EL (cell line): ENCODE measurements at places on chromosomes 4 and X.

DNA sequence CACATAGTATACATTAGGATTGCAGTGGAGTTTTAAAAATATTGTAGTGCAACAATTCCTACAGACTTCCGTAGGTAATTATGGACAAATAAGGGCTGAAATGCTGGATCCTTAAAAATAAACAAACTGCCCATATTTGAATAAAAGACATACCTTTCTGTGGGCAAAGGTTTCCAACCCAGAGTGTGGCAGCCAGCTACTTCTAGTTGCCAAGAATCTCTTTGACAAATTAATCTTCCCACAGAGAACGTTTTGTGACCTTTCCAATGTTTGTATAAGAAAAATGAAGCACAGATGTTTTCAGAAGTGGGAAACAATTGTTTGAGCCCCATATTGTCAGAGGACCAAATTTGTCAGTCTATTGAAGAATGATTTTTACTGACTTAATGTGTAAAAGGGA lies 21.1 kb downstream of the GRPR start:
- no peak for DNase-seq

GRCh38 chr4:128574706-128575105 lies 234.8 kb upstream of the JADE1 start:
- DNase-seq = peak; percentile 53

DNA sequence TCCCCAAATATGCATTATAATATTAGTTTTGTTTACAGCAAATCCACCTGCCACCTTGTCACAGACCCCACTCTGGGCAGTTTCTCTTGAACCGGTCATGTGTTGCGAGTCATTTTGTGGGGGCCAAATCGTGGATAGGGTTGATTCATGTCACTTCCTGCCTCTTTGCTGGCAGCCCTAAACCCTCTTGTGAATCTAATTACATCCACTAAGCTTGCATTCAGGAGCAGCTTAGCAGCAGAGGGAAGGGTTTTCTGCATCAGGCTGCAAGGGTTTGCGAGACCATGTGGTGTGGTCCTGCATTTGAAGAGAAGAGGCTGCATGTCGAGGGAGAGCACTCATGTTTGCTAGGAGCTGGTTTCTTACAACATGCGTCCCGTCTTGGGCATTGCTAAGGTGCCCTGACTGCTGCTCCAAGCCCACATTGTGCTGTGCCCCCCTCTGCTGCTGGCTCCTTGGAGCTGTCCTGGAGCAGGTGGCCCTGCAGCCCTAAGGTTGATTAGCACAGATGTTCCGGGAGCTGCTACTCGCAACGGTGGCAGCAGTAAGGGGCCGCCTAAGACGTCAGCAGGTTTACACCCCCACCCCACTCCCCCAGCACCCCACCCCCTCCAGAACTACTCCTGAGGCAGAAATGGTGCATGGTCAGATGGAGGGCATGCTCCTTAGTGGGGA lies 88.9 kb upstream of the CLDN34 start:
- DNase-seq = peak; percentile 13

DNA sequence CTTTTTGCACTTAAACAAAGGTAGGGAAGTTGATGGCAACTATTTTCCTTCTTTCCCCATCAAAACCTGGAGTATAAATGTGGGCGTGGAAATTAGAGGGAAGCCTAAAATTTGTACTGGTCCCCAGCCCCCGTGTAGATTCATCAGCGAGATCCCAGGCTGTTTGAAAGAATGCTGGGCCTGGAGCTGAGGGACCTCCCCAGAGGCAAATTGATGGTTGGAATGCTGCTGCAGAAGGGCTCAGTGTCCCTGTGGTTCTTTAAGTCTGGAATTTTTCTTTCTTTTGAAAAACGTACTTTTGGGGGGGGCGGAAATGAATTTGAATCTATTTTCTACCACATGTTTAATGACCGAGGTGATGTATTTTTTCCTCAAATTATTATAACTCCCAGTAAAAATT lies 197.2 kb downstream of the CBR4 start:
- DNase-seq = peak; percentile 41

DNA sequence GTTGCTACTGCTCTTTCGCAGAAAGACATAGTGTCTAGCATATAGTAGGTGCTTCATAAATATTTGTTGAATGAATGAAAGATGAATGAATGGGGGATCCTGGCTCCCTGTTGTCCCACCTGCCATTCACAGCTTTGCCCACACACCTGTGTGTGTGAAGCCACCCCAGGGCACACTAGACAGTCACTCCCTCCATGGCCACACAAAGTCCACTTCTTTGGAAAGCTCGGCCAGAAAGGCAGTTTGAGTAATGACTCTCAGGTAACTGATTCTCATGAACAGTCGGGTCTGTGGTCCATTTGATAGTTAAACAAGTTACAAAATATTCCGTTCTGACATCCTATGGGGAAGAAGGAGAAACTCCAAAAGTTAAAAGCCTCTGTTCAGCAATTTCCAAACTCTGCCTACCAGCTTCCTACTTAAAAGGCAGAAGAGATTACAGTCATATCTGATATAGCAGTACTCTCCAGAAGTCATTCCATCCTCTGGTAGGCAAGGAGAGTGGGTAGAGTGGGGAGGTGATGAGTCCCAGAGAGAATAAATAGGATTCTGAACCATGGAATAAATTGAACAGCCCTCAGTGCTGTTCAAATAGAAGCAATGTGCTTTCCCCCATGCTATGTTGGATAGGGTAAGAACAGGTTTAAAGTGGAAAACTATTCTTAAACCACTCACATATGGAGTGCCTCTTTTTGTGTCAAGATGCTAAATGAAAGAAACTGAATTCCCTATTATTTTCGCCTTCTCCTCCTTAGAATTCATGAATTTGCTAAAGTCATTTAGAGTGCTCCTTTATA lies 204.9 kb upstream of the GALNT7 start:
- no peak for DNase-seq

- no peak for DNase-seq
Observed at GRCh38 chr4:146643812-146644401, 5.2 kb downstream of the POU4F2 start.

DNA sequence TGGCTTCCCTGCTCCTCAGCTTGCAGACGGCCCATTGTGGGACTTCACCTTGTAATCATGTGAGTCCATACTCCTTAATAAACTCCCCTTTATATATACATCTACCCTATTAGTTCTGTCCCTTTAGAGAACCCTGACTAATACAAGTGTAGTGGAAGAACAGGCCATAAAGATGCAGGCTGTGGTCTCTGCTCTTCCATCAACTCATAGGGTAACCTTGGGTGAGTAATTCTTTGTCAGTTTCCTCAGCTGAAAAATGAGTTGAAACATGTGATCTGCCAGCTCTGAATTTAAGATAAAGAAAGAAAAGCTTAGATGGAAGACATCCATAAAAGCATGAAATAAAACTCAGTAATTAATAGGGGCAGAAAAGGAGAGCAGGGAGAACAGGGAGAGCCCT lies 103.6 kb downstream of the ENOX2 start:
- peak; percentile 11 for DNase-seq

DNA sequence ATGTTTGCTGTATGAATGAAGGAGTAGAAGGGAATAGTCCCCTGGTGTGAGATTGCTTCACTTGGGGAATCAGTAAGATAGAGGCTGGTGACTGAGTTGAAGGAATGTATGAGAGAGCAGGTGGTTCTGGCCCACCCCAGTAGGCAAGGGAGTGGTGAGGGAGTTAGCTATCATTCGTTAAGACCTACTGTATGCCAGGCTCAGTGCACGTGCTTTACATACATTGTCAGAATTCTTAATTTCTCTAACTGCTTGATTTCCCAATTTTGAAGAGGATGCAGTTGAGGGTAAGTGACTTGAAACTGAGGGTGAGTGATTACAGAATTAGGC lies 700 bp downstream of the VMA21 start:
- DNase-seq = peak; percentile 5

GRCh38 chr4:114028071-114028470 lies 48.6 kb upstream of the ARSJ start:
- DNase-seq = peak; percentile 41

DNA sequence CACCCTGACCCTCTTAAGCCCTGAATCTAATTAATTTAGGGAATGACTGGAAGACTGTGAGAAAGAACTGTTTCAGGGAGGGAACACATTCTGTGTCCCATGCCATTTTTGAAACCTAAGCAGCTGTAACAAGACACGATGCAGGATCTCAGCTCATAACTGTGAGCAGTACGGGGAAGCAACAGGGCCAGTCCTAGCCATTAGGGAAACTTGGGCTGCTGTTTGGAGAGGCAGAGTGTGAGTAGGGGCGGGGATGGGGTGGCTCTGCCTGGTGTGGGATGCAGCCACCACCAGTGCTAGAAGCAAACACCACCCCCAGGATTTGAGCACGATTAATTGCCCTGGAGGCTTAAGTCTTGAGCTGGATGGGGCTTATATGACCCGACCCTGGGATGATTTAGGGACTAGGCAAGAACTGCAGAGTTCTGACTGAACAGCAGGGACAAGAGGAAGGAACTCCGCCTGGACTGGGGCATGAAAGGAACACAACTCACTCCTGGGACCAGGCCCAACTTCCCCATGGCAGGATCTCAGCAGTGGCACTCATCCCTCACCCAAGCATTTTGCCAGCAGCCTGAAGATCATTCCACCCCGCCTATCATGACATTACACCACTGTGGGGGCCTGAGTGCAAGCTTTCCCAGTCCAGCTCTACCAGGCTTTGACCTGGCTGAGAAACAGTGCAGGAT lies 43.1 kb downstream of the ATRX start:
- DNase-seq = no peak

DNA sequence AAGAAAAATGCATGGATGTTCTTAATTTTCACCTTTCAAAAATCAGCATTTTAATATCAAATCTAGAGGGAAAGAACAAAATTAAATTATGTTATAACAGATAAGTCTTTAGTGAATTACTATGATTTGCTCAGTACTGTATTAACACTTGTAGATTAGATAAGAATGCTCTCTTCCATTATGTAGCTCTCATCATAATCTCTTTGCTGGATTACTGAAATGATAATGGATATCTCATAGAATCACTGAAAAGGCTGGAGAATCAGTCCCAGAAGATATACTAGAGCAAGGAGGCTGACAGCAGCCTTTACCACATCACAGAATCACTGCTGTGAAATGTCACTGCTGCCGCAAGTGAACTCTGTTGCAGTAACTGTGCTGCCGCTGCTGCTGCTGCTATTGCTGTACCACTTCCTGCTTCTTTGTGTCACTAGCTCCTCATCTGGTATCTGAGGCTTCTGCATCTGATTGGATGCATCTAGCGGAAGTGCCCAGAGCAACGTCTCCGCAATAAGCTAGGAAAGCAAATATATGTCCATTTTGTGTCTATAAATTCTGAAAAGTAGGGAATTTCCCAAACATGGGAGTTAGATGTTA lies 738.2 kb downstream of the ADGRL3 start:
- no peak for DNase-seq

DNA sequence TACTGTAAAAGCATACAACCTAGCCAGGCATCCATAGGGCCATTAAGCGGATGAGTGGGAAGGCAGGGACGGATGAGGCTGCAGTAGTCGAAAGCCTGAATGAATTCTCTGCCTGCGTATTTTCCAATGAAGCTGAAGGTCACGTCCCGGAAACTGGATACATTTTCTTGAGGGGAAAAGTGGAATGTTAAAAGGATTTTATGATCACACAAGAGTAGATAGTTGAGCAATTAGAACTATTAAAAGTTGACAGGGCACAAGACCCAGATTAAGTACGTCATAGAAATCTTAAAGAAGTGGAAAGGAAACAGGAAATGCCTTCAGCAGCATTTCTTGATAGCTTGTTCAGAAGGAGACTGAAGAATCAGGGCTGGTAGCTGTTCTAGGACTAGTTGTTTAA lies 98.3 kb upstream of the CXXC4 start:
- DNase-seq = peak; percentile 1

DNA sequence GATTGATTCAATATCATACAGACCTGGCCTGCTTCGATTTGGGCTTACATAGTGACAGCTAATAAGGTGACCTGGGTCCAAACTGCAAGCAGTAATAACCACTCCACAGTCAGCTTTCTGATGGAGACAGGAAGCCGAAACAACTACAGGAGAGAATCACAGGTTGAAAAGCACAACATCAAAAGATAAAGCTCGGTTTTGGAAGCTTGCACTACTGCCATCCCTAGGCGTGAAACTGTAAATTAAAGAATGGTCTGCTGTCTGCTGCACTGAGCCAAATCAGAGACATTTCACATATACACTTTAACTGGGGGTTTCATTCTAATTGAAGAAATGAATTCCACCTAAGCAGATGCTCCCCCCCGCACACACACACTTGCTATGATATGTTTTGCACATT lies 116.3 kb downstream of the DHX15 start:
- no peak for DNase-seq

- DNase-seq = peak; percentile 18
Observed at GRCh38 chr4:121789455-121789854, 11.7 kb upstream of the EXOSC9 start.

- no peak for DNase-seq
Observed at GRCh38 chrX:9286234-9286633, 178.6 kb upstream of the TBL1X start.

DNA sequence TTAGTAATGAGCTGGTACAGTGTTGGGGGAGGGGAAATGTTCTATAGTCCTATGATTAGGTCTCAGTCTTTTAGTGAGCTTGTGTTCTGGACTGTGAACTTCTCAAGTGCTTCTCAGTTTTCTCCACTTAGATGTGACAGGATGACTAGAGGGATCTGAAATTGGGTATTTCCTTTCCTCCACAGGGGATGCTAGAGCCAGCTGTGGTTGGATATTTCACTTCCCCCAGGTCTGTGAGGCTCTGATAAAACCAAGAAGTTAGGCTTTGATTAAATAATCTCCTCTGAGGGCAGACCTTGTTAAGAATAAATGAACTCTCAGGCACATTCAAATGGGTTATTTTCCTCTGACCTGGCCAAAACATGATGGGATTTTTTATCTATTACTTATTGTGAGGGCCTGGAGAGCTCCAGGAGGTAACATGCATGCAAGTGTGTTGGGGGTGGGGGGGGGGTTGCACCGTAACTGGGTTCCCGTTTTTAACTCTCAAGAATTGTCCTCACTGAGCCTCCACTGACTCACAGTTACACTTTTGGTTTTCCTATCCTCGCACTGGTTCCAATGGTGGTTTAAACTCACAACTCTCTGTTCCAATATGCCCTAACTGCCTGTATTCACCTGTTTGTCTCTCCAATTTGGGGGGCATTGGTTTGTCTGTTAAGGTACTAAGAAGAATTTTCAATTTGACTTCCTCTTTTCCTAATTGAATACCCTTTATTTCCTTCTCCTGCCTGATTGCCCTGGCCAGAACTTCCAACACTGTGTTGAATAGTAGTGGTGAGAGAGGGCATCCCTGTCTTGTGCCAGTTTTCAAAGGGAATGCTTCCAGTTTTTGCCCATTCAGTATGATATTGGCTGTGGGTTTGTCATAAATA lies 28.1 kb upstream of the GLRA3 start:
- DNase-seq = no peak

- no peak for DNase-seq
Observed at GRCh38 chr4:25209702-25210101, 24.1 kb upstream of the PI4K2B start.
